ENCODE measurements at places on chromosomes 7 and 10.
A peak's percentile ranks its signal among the peaks of the same experiment; 100 is the strongest.

DNA sequence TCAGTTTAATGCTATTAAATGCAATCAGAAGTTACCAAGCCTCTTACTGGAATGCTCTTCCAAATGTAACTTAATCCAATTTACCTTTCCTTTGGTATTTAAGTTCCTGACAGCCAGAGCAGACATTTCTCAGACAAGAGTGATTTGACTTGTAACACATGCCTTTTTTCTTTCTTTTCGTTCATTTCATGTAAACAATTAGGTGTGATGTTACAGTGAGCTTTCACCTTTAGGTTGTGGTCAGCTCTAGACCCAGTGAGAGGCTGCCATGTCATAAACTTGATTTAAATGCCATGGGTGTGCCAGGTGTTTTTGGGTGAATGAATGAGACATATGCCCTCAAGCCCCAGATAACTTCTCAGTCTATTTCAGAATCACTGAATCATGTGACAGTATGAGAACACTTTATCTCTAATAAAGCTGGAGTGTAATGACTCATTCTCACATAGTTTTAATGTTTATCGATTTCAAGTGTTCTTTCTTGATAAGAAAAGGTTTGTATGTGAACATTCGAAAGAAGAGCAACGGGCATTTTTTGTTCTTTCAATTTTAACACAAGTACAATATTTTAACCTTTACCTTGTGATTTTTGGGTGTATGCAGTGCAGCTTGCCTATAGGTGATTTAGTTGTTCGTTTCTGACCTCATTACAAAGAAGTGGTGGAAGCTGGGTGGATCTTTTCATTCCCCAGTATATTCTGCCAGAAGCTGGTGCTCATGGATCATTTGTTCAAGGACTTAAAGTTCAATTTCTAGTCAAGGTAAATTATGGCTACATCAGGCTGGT lies 61.5 kb downstream of the CHN2 start:
- DNase-seq: no peak

- DNase-seq: no peak
Measured at GRCh38 chr7:36887969-36888368, 163.7 kb upstream of the AOAH start.

- peak; percentile 80 for DNase-seq
Measured at GRCh38 chr10:114684084-114684821, 26.2 kb upstream of the ABLIM1 start.

DNA sequence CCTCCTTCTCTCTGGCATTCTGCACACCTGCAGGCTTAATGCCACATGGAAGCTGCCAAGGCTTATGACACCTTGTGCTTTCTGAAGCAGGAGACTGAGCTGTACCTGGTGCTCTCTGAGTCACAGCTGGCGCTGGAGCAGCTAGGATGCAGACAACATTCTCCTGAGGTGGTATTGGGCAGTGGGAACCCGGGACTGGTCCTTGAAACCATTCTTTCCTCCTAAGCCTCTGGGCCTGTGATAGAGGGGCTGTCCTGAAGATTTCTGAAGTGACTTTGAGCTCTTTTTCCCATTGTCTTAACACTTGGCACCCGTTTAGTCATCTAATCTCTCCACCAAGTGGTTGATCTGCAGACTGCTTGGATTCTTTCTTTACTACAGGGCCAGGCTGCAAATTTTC lies 508.4 kb downstream of the TFEC start:
- no peak for DNase-seq

DNA sequence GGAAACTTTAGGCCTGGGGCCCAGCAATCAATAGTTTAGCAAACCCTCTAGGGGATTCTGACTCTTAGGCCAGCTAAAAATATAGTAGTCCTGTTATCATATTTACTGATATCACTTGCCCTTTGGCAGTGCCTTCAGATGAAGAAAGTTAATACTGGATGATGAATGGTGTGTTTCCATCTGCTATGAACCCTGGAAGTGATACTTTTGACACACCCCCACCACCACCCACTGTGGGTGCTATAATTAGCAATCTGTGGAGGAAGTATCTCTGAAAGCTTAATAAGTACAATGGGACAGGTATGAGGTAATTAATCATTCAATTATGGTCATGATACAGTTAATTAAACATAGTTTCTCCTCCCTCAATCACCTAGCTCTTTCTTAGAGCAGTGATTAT lies 90.4 kb upstream of the LRRTM3 start:
- no peak for DNase-seq

- DNase-seq: no peak
Measured at GRCh38 chr7:32539919-32540531, 44.7 kb downstream of the AVL9 start.

DNA sequence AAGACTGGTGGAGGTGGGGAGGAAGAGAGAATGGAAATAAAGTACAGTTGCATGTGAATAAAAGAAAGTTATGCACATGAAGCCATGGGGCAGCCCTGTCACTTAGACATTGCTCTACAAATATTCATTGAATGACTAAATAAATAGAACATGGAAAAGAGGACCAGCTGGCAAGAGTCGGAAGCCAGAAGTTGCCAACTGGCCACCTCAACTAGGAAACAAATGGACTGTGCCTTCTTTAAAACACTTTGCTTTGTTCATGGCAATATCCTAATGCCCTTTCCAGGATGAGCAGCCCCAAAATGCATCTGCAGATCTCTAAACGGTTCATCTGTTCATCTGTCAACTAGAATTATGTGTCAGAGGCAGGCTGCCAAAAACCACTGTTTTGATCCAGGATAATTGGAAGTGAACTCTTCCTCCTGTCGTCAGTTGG lies 157.3 kb downstream of the NOC3L start:
- no peak for DNase-seq

GRCh38 chr10:21015851-21016250 lies 118.7 kb upstream of the NEBL start:
- DNase-seq: no peak

DNA sequence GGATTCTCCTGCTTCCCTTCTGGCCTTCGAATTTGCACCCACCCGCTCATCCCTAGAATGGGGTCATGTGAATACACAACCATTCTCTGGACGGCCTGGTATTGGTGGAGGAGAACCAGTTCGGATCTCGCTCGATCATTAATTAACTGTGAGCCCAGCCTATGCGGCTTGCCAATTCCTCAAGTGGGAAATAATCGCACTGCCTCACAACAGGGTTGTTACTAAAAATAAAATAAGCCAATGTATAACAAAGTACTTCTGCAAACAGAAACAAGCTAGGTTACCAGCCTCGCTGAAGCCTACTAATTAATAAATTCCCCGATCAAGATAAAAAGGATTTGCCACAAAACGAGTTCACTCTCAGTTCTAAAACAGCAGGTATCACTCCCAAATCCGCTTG lies 16.2 kb downstream of the CTBP2 start:
- no peak for DNase-seq

DNA sequence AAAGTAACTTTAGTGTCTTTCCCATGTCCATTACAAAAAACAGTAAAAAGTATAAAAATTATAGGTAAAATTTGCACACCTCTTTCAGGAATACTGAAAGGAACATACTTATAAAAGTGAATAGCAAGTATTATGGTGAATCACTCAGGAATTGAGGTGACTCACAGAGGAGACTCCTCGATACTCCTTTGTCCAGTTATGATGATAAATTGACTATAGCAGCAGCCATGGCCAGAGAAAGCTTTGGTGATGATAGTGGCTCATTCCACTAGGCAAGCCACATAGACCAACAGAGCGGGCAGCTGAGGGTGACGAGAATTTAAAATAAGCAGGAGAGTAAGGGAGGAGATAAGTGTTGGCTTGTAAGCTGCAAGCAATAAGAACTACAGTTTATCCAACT lies 1231.1 kb upstream of the CELF2 start:
- peak; percentile 29 for DNase-seq

All from GM03348 (cell line).